Bronchus fibroblast of lung (primary cell): ENCODE measurements at places on chromosomes 1 and 21. TPM values are rescaled to one million over a fixed set of nuclear protein-coding genes. Genes with fewer than 3 reads are reported as not detected.

MRPL55 gene
- total RNA-seq: 101 and 141 TPM in 2 replicates

SERPINC1 gene
- 0.15 TPM in 1 of 2 replicates, not detected in the other for total RNA-seq

CTSS gene
- total RNA-seq: 0.15 and 0.17 TPM in 2 replicates

LHX8 gene
- total RNA-seq: not detected in 2 replicates

FCGR1A gene
- not detected in 2 replicates for total RNA-seq

ATP1A4 gene
- not detected in 2 replicates for total RNA-seq

C1orf74 gene
- 1.9 and 2.2 TPM in 2 replicates for total RNA-seq

CYP4A11 gene
- total RNA-seq: not detected in 2 replicates

TMEM61 gene
- not detected in 2 replicates for total RNA-seq

GJC2 gene
- total RNA-seq: 1.9 and 2.4 TPM in 2 replicates

SLC9C2 gene
- not detected in 2 replicates for total RNA-seq

FMO1 gene
- 1.2 TPM in 1 of 2 replicates, not detected in the other for total RNA-seq

KIF21B gene
- 3.0 and 3.3 TPM in 2 replicates for total RNA-seq

MORC3 gene
- total RNA-seq: 9.1 and 14.1 TPM in 2 replicates

S100A7 gene
- not detected in 2 replicates for total RNA-seq

PM20D1 gene
- under 0.01 TPM in 1 of 2 replicates, not detected in the other for total RNA-seq

RAP1GAP gene
- not detected in 2 replicates for total RNA-seq

BECN2 gene
- total RNA-seq: not detected in 2 replicates

PAFAH2 gene
- 9.7 and 14.5 TPM in 2 replicates for total RNA-seq

MACO1 gene
- 7.9 and 8.9 TPM in 2 replicates for total RNA-seq

MED8 gene
- 71.8 and 72.6 TPM in 2 replicates for total RNA-seq

KLF17 gene
- total RNA-seq: under 0.01 TPM in 2 replicates
